ENCODE measurements at places on chromosomes 13 and 19. TPM values are rescaled to one million over a fixed set of nuclear protein-coding genes. Genes with fewer than 3 reads are reported as not detected.

DNA sequence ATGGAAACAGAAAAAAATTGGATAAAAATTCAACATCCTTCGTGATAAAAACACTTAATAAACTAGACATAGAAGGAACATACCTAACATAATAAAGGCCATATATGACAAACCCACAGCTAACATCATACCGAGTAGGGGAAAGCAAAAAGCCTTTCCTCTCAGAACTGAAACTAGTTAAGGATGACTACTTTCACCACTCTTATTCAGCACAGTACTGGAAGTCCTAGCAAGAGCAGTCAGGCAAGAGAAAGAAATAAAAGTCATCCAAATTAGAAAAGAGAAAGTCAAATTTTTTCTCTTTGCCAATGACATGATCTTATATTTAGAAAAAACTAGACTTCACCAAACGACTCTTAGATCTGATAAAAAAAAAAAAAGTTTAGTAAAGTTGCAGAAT lies 25.8 kb upstream of the SLC7A9 start:
- DNase-seq = no peak

- DNase-seq = no peak
Observed at GRCh38 chr13:44929692-44930091, 59.6 kb downstream of the NUFIP1 start.

DNA sequence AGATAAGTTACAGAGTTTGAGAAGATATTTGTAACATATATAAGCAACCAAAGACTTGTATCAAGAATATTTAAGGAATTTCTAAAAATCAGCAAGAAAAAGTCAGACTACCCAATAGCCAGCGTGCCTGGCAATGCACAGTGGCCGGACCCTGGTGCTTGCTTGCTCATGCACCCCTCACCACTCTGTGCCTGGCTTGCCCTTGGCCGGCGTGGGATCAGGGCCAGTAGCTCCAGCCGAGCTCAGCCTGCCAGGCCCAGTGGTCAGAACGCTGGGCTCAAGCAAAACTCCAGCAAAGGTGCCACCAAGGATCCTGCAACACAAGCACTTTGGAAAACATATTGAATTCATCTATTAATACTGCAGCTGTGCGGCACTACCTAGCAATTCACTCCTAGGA lies 95.1 kb downstream of the KATNAL1 start:
- no peak for DNase-seq

- DNase-seq = no peak
Observed at GRCh38 chr13:111865046-111865445, 201.9 kb upstream of the SOX1 start.

DNA sequence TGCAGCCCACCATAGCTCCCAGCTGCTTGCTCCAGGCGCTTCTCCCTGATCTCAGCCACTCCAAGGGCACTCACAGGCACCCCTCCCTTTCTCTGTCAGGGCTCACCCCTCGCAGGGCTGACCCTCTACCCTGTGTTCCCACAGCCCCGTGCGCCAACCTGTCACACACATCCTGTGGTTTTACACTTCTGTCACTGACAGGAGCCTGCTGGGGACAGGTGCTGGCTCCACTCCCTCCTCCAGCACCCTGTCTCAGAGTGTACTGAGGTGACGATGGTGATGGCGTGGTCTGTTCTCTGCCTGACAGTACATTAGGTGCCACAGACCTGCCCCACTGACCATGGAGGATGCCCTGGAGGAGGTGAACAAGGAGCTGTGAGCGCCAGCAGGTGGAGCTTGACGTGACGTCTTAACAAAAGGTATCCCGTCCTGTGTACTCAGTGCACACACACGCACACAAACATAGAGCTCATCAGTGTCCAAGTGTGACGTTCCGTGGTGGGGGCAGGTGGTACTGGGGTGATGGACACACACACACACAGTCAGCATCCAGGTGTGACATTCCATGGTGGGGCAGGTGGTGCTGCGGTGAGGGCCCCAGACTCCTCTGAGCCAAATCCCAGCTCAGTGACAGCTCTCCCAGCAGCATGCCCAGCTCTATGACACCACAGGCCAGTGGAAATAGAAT lies 20.9 kb downstream of the C19orf44 start:
- DNase-seq = no peak

GRCh38 chr13:51771418-51772104 lies 32.4 kb downstream of the DHRS12 start:
- DNase-seq = no peak

GRCh38 chr19:46976845-46977320 lies 42.8 kb upstream of the NPAS1 start:
- DNase-seq = peak; percentile 73

NTF4 gene
- not detected for total RNA-seq

KIR3DL1 gene
- not detected for total RNA-seq

Data from sigmoid colon (tissue), 7 donors.